ENCODE measurements at places on chromosomes 12 and 14.

GRCh38 chr12:120261951-120262851 is 3.3 kb downstream of the PXN start:
- no peak for DNase-seq

GRCh38 chr12:120831648-120832267 is 72.4 kb downstream of the SPPL3 start:
- no peak for DNase-seq

DNA sequence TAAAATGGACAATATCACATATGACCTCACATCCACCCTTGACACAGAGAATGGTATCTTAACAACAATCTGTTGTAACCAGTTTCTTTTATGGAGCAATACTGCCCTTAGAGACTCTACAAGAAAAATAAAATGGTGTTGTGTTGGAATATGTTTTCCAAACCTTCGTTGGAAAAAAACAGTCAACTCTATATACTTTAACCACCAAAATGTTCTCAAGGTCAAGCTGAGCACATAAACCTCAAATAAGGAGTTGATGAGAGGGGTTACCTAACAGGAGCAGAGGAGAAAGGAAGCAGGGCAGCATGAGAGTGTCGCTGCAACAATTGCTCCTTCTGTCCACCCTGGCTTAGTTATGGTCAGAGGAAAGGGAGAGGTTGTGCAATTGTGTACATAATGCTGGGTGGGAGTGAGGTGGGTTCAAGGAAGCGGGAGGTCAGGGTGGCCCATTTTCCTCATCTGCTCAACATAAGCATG is 179.2 kb upstream of the BMP4 start:
- DNase-seq, result no peak

DNA sequence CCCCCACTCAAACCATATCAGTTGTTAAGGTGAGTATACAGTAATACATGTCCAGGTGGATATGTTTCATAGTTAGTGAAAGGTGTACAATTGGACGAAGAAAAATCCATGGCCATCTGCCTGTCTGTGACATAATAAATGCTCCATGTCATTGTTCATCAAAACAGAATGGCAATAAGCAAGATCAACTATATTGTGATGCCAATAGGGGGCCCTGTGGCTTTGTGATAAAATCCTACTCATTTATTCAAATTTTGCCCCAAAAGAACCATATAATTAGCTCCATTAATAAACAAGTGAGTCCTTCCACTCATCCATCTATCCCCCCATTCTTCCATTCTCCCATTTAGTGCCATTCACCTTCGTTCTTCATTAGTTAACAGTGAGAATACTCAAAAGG is 102.0 kb downstream of the MGST1 start:
- DNase-seq, result no peak

GRCh38 chr12:65663648-65664047 is 160.6 kb upstream of the HMGA2 start:
- DNase-seq, result no peak

GRCh38 chr12:45051572-45052125 is 750 bp upstream of the DBX2 start:
- no peak for DNase-seq

GRCh38 chr14:80787876-80788275 is 153.7 kb downstream of the CEP128 start:
- no peak for DNase-seq

DNA sequence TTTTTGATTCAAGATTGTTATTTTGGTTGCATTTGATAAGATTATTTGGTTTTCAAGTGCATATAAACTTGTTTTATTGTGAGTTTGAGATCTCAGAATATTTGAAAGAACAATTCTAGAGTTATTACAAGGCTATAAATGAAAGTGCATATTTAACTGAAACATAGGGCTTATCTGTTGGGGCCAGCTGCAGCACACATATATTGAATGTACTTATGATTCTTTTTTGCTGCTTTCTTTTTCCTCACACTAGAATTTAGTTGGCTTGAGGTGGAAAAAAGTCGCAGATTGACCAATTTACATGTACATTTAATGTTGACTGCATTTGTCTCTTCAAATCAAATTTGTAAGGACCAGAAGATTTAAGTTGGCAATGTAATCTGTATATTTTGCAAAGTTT is 88.0 kb downstream of the PCNX1 start:
- DNase-seq, result no peak

- DNase-seq, result no peak
Observed at GRCh38 chr12:5247144-5247543, 184.8 kb upstream of the NTF3 start.

DNA sequence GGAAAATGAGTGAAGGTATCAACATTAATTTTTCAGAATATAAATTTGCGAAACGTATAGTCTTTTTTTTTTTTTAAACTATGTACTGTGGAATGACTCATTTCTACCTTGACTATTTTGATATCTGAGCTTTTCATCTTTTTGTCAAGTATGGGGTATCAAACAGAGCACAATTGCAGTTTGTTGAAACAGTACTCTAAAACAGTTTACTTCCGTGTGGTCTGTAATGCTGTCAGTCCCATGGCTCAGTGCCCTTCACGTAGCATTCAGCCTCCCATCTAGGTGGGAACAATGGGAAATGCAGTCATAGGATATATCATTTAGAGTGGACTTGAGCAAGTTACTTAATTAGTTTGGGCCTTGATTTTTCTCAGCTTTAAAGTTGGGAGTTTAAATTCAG is 139.5 kb downstream of the ERC1 start:
- DNase-seq, result no peak

DNA sequence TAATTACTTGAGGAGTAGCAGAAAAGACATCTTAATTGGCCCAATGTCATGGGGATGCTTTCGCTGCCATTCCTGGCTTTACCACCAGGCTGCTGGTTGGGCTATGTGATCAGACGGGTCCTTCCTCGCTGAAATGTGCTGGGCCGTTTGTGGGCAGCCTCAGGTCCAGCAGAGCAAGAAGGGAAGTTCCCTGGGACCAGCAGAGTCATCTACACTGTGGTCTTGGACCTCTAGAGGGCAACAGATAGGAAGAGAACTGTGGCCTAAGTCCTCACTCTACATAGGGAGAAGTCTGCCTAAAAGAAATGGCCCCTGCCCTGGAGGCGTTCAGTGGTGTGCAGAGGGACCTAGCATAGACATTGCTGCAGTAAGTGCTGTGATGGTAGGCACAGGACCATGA is 10.9 kb downstream of the EVL start:
- no peak for DNase-seq

DNA sequence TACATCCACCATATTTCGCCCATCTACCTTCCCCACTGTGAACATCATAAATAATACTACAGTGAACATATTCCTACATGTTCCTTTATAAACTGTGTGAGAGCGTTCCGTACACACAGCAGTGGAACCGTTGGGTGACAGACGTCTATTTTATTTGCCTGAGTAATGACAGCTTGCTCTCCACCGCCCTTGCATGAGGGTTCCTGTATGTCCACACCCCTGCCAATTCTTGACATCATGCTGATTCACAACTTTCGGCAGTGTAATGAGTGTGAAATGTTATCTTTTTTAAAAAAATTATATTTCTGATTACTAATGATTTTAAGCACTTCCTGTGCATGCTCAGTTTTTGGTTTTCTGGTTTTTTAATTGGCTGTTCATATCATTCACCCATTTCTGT is 4.3 kb upstream of the RAD52 start:
- no peak for DNase-seq

Data from AG04449 (cell line).